ENCODE measurements at places on chromosomes 11 and 22.

DNA sequence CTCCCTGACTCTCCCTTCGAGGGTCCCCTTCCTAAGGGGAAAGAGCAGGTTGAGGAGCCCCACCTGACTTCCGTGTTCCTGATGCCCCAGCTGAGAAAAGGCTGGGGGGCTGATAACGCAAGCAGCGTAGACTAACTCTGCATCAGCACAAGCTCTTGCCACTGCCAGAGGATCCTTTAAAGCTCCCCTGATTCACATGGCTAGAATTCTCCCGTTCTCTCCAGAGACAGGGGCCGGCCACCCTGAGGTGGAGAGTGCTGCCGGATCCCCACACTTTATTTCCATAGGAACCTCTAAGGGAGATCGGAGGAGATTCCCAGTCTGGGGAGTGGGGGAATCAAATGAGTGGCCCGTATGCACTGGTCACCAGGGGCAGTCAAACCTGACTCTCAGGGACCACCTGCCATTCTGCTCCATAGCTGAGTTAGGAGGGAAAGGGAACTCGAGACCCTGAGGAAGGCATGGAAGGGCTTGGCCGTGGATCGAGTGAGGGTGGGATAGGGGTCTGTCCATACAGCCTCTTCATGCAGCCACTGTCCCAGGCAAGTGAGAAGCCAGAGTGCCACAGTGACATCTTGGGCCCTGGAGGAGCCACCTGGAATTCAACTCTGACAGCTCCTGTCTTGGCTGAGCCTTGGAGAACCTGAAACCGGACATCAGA lies 1.4 kb upstream of the VSIG10L2 start:
- no peak for DNase-seq

- DNase-seq = no peak
These were observed 78.4 kb downstream of the CDKN1C start for GRCh38 chr11:2807025-2807681.

DNA sequence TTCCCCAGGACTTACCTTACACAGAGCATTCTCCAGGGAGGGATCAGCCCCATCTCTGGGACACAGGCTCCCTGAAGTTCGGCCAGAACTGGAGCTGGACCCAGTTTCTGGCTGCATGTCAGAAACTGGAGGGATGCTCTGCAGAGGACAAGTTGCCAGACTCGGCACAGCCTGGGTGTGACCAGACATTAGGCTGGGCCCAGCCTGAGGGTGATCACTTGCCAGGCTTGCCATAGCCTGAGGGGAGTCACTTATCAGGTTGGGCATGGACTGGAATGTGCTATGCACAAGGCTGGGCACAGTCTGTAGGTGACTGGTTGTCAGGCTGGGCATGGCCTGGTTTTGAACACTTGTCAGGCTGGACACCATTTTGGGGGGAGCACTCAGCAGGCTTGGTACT lies 30.7 kb upstream of the STK33 start:
- no peak for DNase-seq

GRCh38 chr22:31496735-31497146 lies 405 bp downstream of the SFI1 start:
- peak; percentile 9 for DNase-seq

GRCh38 chr11:45225961-45226871 lies 59.9 kb downstream of the SYT13 start:
- no peak for DNase-seq

GRCh38 chr11:120500414-120501071 lies 11.0 kb upstream of the GRIK4 start:
- DNase-seq = no peak

- no peak for DNase-seq
These were observed 30.1 kb downstream of the CACNA1I start for GRCh38 chr22:39600491-39601179.

DNA sequence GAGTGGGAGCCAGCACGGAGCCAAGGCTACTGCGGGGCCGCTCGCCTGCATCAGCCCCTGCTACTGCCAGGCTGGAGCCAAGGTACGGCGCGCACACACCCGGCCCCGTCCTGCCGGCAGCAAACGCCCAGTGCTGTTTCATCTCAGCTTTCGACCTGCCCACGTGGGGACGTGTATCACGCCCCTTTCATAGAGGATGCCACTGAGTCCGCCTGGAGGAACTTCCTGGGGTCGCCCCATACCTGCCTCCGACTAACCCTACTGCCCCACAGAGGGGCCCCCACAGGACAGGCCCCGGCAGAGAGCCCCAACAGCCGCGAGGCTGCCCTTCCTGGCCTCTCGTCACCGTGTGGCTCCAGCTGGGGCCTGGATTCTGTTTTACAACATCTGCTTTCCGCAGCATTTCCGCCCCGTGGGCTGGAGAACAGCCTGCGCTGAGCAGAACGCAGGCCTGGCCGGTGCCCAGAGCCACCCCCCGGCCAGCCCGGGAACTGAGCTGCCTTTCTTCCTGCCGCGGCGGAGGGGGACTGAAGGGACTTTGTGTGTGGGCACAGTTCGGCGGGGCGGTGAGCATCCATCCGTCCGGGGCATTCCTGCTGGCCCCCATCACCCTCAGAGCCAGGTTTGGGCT lies 22.9 kb upstream of the ARHGAP8 start:
- no peak for DNase-seq

DNA sequence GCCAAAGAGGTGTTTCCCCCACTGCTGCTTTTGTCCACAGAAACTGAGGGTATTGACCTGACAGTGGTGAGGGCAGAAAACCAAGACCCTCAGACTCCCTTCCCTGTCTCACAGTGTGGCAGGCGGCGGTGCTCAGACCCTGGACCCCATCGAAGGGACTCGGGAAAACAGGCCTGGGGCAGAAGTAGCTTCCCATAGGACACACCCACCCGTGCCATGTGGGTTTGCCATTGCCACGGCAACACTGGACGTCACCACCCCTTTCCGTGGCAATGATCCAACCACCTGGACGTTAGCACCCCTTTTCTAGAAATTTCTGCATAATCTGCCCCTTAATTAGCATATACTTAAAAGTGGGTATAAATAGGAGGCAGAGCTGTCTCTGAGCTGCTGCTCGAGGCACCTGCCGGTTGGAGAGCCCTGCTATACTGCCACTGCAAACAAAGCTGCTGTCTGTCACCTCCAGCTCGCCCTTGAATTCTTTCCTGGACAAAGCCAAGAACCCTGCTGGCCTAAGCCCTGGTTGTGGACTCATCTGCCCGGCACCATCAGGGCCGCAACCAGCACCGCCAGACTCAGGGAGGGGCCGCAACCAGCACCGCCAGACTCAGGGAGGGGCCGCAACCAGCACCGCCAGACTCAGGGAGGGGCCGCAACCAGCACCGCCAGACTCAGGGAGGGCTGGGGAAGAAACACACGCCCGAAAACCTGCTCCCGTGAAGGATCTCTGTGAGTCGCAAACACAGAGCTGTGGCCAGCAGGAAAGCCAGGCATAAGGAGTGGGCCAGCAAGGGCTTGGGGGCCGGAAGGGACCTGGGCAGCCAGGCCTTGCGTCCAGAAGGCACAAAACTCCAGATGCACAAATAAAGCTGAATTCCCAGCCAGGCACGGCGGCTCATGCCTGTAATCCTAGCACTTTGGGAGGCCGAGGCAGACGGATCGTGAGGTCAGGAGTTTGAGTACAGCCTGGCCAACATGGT lies 10.4 kb downstream of the MLC1 start:
- DNase-seq = no peak

GRCh38 chr11:128496249-128496648 lies 91.1 kb downstream of the ETS1 start:
- no peak for DNase-seq

DNA sequence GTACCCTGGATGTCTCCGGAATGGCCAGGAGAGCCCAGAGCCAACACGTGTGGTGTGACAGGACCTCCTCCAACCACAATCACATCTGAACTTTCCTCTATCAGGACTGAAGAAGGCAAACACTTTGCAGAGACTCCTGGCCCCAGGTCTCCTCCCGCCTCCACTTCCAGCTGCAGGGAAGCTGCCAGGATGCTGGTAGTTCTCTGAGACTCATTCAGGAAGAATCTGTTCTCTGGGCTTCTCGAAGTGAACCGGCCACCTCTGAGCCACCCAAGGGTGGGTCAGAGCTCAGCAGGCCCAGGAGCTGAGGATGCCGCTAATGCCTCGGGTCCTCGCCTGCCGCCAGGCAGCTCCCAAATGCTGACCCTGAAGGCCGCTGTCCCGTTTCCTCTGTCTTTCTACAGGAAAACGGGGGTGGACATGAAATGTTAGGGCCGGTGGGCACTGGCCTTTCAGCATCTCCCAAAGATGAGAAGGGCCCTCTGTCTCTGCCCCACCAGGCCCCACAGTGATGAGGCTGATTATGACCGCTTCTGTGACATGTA lies 789.9 kb downstream of the BRD1 start:
- no peak for DNase-seq

DNA sequence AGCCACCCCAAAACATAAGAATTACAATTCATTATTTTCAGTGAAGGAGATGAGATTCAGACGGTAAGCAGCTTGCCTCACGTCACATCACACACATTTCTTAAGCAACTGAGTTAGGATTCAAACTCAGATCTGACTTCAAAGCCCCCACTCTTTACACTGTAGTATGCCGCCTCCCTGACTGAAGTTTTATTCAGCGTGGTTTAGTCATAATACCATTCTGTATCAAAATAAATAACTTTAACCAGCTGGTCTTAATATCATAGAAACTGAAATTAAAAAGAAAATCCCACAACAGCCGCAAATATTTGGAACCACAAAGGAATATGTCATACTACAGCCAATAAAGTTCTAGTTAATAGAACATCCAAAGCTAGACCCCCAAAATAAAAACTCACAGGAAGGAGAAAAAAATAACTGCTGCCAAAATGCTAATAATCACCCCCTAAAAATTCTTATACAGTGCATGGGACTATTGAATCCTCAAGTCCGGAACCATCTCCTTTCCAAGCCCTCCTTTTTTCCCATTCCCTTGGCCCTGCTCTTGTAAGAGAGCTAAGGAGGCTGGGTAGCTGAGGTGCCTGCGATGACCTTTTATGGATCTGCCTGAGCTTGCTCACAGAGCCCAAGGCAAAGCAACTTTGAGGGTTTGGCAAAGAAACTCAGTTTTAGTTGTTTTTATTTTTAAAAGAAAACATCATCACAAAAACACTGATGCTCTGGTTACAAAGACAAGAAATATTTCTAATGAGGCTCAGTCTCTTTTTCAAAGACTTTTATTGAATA lies 334.5 kb downstream of the TTC28 start:
- DNase-seq = no peak

- DNase-seq = no peak
These were observed 534.9 kb downstream of the SOX6 start for GRCh38 chr11:15821451-15821850.

DNA sequence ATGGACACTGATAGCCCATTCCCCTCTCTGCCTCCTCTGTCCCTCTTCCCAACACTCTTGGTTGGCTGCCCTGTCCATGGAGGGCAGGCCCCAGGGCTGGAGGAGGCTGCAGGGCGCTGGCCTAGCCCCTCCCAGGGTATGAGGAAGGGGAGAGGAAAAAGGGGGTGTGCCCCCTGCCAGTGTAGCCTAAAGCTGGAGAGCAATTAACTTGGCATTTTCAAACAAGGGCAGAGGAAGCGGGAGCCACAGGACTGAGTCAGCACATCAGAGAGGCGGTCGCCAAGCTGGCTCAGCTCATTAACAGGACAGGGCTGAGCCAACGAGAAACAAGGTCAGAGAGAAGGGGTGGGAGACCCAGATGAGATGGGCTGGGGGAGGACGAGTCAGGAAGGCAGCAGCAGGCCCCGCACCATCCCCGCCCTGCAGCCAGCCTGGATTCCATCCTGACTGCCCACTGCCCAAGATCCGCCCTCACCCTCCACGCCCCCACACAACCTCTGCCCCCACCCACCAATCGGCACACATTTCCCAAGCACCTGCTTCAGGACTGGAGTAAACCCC lies 76.3 kb downstream of the BUD13 start:
- DNase-seq = no peak

DNA sequence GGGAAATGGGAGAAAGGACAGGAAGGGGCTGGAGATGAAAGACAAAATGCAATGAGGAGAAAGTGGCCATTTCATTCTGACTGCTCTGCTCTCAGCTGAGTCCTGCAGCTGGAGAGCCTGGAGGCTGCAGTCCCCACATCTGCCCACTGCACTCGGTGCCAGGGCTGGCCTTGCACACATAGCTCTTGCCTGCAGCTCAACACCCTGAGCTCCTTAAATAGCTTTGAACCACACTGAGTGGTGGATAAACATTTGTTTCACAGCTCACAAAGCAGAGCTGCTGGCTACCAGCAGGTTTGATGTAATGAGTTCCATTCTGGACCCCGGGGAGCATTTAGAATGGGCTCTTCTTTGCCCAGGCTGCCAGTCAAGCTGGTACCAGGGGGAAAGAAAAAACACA lies 426.1 kb upstream of the CADM1 start:
- no peak for DNase-seq

DNA sequence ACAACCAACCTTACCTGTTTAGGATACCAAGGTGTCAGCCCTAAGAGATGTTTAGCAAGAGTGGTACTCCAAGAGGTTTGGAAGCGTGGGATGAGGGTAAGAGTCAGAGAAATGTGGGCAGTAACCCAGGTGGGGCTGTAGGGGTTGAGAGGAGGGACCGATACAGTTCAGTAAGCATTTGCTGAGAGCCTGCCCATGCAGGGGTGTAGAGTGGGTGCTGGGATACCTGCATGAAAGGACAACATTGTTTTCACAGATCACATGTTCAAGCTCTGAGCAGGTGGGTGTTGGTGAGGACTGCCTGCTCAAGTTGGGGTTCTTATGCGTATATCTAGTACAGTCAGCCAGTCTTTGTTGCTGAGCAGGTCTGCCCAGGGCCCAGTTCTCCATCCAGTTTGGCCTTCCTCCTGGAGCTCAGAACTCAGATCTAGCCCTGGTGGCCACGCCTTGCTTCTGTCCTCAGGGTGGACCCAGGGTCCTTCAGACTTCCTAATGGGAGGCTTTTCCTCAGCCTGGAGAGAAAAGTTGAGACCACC lies 14.8 kb downstream of the PPFIBP2 start:
- no peak for DNase-seq

- DNase-seq = no peak
These were observed 45.3 kb upstream of the HMGXB4 start for GRCh38 chr22:35212009-35212408.

DNA sequence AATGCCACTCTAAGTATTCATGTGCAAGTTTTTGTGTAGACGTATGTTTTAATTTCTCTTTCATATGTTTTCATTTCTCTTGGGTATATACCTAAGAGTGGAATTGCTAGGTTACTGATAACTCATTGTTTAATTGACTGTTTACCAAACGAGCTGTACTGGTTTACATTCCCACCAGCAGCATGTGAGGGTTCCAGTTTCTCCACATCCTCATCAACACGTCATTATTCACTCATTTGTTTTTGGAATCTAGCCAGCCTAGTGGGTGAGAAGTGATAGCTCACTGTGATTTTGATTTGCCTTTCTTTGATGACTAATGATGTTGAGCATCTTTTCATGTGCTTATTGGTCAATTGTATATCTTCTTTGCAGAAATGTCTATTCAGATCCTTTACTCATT lies 4.0 kb downstream of the ANKRD13D start:
- DNase-seq = no peak

- no peak for DNase-seq
These were observed 24.7 kb downstream of the GNAZ start for GRCh38 chr22:23094695-23095681.

Data from stimulated activated CD8-positive, alpha-beta memory T cell treated with anti-CD3 and anti-CD28 coated beads, Interleukin-4, amount 100 ng/mL, for 1 hour (primary cell).